GM06990 (cell line): ENCODE measurements at places on chromosomes 7 and 10.
A peak's percentile ranks its signal among the peaks of the same experiment; 100 is the strongest.

DNA sequence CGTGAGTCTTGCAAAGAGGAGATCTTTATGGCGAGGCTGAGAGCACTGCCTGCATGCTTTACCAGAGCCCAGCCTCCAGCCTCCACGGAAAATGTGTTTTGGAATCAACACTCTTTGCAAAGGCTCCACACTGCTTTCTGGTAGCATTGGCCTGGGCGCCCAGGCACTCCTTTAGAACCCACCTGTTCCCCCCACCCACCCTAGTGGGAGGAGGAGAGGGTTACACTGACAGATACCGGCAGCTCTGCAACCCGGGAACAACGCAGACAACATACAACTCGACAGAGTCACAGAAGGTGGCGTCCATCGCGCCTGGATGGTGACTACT lies 5.5 kb upstream of the MNX1 start:
- DNase-seq: no peak

DNA sequence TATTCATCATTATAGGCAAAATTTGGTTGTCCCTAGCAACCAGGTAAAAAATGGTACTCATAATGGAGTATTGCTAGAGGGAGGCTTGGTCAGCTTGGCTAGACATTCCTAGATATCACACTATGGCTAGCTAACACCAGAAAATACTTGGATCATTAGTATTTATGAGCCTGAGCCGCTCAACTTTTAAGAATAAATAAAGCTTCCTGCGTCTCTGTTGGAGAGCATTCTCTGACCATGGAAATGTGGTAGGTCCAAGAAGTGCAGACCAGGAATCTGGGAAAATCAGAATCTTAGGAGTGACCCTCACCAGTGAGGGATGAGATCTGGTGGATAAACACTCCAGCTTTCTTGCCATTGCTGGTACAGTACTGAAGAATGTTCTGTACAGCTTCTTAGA lies 157.6 kb upstream of the AGR3 start:
- DNase-seq: no peak

DNA sequence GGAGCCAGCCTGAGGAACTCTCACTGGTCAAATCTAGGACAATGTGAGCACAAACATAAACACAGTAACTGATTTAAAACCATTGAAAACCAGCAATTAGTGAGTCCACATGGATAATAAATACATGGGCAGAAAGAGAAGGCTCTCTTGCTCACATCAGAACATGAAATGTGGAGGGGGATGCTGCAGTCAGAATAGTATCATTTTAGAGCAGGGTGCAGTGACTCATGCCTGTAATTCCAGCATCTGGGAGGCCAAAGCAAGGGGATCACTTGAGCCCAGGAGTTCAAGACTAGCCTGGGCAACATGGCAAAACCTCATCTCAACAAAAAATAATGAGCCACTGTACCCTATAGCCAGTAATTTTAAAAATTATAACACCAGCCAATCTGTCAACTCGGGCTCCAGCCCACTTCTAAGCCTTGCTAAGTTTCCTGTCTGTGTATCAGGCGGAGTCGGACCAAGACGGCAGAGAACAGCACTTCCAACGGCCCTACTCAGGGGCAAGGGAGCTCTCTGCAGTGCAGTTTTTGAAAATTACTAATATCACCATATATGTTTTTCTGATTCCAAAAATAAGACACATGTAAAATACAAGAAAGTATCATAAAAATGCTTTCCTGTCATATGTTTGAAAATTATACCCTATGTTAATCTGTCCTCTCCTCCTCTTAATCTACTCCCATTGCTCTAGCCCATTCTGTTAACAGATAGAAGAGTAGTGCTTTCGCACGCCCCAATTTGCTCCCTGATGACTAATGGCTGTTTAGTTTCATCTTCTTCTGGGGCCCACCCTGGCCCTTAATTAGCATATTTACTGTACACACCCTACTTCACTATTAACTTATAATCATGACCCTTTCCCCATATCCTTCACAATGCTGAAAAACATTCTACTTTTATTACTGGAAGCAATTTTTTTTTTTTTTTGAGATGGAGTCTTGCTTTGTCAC lies 17.1 kb downstream of the URGCP start:
- no peak for DNase-seq

GRCh38 chr7:143419880-143420279 lies 11.2 kb upstream of the EPHA1 start:
- no peak for DNase-seq

DNA sequence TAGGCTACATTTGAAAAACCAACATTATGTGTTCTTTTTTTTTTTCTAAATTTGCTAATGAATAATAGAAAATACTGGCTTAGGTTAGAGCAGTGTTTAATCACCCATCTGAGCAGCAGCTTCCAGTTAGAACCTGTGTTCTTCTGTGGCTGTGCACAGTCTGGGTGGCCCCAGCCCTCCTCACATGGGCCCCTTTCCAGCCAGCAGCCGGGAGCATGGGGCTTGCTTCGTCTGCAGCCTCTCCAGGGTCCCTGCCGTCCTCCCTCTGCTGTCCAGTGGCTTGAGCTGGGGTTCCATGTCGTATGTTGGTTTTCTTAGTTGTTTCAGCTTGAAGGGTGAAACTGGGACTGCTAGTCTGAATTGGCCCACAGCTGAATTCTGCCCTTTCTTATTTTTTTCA lies 37.3 kb downstream of the BNIP3 start:
- no peak for DNase-seq

GRCh38 chr10:11631890-11632587 lies 20.6 kb upstream of the USP6NL start:
- DNase-seq: peak; percentile 54
